ENCODE measurements at places on chromosomes 1 and 21.

- no peak for DNase-seq
Observed at GRCh38 chr21:35014302-35015041, 34.6 kb downstream of the RUNX1 start.

DNA sequence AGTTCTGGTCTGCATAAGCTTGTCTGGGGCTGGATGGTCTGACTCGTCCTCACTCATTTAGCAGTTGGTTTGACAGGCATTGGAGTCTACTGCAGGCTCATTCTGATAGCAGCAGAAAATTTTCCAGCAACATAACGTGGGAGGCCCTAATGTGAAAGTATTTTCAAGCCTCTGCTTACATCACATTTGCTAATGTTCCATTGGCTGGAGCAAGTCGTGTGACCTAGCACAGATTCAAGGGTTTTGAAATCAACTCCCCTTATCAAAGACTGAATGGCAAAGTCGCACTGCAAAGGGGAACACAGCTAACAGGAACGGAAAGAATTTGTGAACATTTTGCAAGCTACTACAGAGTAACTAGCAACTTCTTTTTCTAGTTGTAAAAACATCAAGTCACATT, 2.3 kb upstream of the USH2A start:
- DNase-seq, result no peak

DNA sequence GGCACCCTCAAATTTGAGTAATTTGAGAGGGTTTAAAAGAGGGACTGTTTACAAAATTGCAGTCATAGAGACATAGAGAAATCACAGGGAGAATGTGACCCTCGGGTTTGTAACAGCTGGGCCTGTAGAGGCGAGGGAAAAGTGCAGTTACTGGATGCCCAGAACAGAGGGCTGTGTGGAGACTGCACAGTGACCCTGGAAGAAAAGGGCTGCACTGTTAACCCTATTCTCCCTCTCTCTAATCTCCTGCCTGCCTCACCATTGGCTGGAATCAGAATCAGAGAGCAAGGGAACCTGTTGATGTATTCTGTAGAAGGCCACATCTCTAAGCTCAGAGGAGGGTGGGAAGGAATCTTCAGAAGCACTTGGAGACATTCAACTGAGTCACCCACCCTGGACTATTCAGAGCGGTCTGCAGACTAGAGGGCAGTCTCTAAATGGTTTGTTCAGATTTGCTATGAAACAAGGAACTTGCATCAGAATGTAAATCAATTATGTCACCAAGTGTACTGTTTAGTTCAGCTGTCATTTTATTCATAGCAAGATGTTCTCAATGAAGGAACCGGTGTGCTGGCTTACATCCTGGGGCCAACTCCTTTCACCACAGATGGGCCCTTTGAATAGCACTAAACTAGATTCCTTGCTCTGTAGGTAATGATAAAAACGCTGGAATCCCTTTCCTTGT, 132.2 kb upstream of the HOOK1 start:
- DNase-seq, result no peak

- DNase-seq, result no peak
Observed at GRCh38 chr1:11068600-11069473, 9.0 kb upstream of the SRM start.

DNA sequence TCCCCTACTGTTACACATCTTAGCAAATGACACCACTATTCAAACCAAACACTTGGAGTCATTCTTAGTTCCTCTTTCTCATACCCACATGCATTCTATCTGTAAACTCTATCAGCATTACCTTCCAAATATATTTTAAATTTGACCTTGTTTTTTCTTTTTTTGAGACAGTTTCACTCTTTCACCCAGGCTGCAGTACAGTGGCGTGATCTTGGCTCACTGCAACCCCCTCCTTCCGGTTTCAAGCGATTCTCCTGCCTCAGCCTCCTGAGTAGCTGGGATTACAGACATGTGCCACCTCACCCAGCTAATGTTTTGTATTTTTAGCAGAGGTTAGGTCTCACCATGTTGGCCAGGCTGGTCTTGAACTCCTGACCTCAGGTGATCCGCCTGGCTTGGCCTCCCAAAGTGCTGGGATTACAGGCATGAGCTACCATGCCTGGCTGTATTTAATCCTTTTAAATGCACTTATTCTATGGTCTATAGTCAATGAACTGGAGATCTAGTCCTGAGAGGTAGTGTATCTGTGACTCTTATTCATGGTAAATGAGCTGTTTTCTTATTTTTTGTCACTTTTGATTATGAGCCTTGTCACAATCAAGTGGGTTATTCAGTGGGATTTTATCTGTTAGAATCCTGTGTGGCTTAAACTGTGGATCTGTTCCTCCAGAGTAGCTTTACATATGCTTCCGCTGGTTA, 73.1 kb downstream of the GATAD2B start:
- no peak for DNase-seq

DNA sequence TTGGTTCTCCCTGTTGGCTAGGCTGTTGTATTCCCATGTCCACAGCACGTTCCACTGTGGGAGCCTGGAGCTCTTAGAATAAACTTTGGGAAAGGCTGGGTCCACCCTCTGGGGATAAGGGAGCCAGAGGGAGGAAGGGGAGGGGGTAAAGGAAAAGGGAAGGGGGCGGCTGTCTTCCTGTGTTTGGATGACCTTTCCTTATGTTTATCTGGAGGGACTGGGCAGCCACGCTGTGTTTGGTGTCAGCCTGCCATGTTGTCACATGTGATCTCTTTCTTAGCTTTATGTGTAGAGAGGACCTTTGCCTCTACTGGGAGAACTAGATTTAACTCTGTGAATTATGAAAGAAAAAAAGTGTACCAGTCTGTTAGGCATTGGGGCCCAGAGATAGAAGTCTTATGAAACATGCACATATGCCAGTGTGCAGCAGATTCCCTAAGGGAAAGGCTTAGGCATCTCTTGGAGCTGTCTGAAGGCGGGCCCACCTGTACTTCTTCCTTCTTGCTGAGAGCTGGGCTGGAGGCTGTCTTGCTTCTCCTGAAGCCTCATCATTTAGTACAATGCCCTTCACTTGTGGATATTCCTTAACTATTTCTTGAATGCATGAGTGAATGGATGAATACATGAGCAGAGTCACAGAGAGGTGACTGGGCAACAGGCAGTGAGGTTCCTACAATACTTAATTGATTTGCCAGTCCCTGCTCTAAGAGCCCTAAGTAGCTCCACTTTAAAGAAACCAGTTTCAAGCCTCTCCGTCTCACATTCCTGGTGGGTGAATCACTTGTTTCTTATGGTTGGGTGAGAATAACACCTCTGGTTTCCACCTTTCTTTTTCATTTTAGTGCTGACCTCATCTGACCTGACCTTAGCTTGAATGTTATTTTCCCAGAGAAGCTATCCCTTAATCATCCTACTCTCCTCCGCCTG, 62.5 kb upstream of the ARHGAP29 start:
- no peak for DNase-seq

DNA sequence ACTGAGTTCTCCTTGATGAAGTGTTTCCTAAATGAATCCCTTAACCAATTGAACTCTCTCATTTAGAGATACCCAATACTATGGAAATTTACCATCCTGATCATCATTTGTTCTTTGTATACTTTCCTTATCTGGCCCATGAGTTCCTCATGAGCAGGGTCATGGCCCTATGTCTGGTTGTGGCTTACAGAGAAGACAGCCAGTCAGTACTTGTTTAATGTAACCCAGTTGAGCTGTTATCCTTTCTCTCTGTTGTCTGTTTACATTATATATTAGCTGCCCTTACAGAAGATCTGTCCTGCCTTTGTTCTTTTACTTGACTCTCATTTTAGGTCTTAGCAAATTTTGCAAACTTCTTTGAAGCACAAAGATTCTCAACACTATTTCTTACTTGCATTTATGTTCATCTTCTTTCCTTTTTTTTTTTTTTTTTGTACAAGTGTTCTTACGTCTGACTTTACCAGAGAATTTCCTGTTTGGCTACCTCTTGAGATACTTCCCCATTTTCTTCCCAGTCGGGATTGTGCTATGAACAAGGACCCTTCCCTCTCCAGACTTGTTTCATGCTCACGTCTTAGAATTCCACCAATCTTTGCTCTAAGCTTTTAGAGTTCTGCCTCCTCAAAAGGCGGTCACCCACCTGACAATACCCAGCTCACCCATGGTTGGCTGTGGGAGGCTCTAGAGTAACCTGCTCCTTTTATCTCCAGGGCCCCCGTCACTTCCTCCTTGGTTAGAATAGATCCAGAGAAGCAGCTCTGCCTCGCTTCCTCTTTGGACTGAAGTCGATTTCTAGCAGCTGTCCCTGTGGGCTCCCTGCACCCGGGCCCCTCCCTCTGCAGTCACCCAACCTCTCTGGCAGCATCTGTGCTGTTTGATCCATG, 53.6 kb upstream of the RUNX1 start:
- no peak for DNase-seq

- no peak for DNase-seq
Observed at GRCh38 chr1:39692152-39693074, 1.2 kb upstream of the HPCAL4 start.

DNA sequence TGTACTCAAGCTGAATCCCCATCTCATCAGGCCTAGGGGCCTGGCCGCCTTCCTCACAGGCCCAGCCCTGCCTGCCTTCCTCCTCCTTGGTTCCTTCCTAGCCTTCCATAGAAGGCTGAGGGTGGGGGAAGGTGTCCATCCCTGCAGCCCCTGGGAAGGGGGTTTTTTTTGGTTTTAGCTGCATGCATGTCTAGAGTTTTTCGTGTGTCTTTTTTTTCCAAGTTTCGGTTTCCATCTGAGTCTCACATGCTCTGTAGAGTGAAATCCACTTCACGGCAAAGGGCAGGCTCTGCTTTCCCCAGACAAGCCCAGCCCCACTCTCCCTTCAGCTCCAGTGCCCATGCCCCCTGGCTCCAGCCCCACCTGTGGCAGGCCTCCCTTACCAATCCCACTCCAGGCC, 32.1 kb downstream of the GRHL3 start:
- DNase-seq, result no peak

GRCh38 chr1:37294529-37294928, 179.9 kb upstream of the ZC3H12A start:
- DNase-seq, result no peak

- no peak for DNase-seq
Observed at GRCh38 chr1:25800703-25801377, 847 bp downstream of the SELENON start.

- no peak for DNase-seq
Observed at GRCh38 chr1:210770396-210770984, 363.5 kb downstream of the KCNH1 start.
